Activated T-cell treated with anti-CD3 and anti-CD28 coated beads, Interleukin-2, amount 50 U/mL, for 72 hours (primary cell): ENCODE measurements at places on chromosomes 2 and 18. TPM values are rescaled to one million over a fixed set of nuclear protein-coding genes. Genes with fewer than 3 reads are reported as not detected.

The GALR1 gene
- not detected for total RNA-seq

- no peak overlapping the region for H3K4me3 ChIP-seq
- DNase-seq = no peak
- no peaks in the 10 kb centered on the region for H3K36me3 ChIP-seq
Measured at GRCh38 chr2:60565472-60565871, 12.0 kb upstream of the BCL11A start.

GRCh38 chr18:79460481-79461300, 65.0 kb downstream of the NFATC1 start:
- H3K36me3 ChIP-seq = peaks cover 15% of the 10 kb centered on the region
- no peaks in the 10 kb centered on the region for H3K27me3 ChIP-seq
- H3K4me3 ChIP-seq = no peak overlapping the region
- DNase-seq = no peak
- H3K4me1 ChIP-seq = peaks cover 15% of the 10 kb centered on the region

DNA sequence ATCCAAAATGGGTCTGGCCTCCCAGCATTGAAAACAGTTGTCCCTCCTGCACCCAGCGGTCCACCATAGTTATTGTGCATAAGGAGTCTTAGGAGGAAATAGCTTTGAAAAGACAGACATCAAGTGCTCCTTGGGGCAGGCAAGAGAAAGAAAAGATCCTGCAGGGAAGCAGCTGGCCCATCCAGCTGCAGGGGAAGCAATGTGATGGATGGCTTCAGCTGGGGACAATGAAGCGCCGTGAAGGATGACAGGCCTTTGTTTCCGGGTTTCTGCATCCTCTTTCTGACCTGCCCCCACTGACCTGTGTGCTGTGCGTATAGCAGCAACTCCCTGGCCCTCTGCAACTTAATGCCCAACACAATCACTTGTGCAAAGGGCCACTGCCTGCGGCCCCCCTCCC, 142.9 kb upstream of the NCKAP5 start:
- no peaks in the 10 kb centered on the region for H3K27me3 ChIP-seq
- no peaks in the 10 kb centered on the region for H3K36me3 ChIP-seq
- no peak for DNase-seq
- H3K27ac ChIP-seq = no peak overlapping the region
- no peaks in the 10 kb centered on the region for H3K4me1 ChIP-seq

DNA sequence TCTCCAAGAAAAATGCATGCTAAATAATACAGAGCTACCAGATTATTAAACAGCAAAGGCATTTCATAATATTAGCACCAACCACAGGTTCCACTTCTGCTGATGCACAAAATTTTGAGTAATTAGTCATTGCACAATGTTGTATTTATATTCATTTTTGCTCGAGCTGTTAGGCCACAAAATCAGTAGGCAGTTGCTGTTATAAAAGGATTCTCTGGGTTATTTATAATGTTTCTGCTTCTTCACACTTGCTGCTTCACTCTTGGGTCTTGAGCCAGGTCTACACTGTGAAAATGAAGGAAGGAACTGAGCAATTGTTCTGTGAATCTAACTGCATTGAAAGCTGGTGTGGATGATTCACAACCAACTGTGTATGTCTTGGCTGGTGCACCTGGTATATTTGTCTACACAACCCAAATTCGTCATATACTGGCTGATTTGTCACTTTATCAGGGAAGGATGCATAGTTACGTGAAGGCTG, 38.3 kb downstream of the MRPL33 start:
- H3K4me1 ChIP-seq = peaks cover 16% of the 10 kb centered on the region
- H3K36me3 ChIP-seq = no peaks in the 10 kb centered on the region
- H3K27me3 ChIP-seq = no peaks in the 10 kb centered on the region
